ENCODE measurements at places on chromosomes 1 and 21.

GRCh38 chr1:69110851-69111250 lies 456.9 kb upstream of the LRRC7 start:
- DNase-seq = no peak

GRCh38 chr21:41446586-41446985 lies 20.5 kb downstream of the MX1 start:
- DNase-seq = no peak

DNA sequence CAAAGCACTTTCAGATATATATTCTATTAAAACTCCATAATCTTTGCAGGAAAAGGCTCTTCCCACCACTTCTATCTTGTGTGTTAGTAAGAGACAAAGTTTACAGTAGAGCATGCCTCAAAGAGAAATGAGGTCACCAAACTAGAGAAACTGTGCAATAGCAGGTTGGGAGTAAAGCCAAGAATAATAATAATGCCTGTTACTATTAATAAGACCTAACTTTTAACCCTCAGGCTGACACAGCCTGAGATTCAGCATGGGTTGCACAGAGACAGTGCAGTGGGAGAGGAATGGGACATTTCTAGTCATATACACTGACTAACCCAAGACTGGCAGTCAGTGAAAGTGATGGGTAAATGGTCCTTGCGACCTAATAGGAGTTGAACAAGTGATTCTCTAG lies 320.2 kb upstream of the NFIA start:
- no peak for DNase-seq

- no peak for DNase-seq
Measured at GRCh38 chr1:36269408-36269838, 36.7 kb upstream of the SH3D21 start.

DNA sequence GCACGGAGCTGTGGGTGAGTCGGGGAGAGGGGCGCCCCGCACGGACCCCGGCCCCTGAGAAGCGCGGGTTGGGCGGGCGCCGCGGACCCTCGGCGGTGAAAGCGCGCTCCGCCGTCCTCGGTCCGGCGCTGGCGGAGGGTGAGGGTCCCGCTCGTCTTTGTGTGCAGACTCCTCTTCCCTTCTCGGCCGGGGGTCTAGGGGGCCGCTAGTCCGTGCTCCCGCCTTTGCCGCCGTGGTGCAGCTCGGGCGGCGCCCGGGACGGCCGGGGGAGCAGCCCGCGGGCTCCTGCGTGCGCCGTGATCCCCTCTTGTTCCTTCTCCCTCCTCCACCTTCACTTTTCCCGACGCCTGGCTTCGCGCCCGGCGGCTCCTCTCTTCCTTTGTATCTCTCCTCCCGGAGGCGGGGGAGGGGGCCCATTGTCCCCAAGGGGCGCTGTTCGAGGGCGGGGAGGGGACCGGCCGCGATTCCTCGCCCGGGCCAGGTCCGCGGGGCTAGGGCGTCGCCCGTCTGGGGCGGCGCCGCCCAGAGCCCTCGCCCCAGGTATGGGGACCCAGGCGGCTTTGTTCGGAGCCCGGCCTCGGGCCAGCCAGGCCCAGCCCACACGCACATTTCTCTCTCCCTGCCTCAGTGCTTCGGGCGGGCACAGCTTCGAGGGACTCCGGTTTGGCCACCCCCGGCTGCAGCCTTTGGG lies 519 bp downstream of the FNBP1L start:
- no peak for DNase-seq

DNA sequence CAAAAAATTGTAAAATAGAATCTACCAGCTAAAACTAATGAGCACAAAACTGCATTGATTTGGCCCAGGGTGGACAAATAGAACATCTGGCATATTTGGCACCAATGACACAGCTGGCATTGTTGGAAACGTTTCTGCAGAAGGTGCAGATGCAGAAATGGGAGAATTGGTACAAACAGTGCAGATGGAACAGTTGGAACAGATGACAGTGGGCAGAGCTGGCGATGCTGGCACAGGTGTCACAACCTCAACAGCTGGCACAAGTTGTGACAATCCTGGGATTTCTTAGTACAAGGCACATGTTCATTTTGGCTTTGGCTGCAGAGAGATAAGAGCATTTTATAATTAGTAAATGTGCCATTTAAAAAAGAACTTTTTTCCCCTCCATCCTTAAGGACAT lies 91.1 kb upstream of the ZBTB18 start:
- no peak for DNase-seq

DNA sequence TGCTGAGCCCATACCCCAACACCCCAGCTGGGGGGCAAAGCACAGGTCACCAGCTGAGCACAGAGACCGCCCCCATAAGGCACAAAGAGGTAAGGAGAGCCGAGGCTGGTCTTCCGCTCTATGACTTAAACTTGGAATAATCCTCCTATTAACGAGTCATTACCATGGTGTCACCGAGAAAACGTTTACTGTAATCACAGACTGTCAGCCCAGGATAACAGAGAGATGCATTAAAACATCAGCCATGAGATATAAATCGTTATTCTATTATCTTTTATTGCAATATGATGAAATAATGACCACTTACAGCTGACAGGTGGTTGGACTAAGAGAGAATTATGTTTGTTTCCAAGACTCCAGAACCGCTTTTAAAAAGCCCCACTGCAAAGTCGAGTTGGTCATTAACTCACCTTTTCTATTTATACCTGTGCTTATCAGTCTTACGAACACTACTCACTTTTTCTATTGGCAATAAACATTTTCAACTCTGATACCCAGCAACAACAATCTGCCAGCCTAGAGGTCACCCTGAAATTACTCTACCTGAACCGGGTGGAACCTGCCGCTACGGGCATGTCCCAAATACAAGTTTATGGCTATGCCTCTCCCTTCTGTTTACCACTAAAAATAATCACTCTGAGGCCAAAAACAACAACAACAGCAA lies 21.5 kb downstream of the NPHP4 start:
- DNase-seq = no peak

DNA sequence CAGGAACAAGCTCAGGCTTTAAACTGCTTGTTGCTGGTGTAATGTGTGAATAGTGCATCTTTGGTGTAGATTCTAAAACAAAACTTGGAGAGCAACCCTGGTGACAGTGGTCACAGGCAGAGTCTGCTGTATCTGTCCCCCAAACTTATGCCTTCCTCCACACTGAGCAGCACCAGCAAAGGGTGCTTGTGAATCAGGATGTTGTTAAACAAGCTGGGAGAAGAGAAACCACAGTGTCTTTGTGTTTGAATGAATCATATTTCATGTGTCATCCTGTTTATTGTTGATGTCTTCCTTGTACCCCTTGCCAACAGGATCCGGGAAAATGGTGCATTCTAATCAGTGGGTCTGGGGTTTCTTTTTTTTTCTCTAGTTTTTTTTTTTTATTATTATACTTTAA lies 91.9 kb upstream of the COG2 start:
- DNase-seq = no peak

GRCh38 chr1:57461405-57461804 lies 37.5 kb upstream of the DAB1 start:
- no peak for DNase-seq

- DNase-seq = no peak
Measured at GRCh38 chr1:53929246-53929960, 16.1 kb downstream of the IFT25 start.

- DNase-seq = no peak
Measured at GRCh38 chr1:93692026-93692425, 10.4 kb upstream of the BCAR3 start.

DNA sequence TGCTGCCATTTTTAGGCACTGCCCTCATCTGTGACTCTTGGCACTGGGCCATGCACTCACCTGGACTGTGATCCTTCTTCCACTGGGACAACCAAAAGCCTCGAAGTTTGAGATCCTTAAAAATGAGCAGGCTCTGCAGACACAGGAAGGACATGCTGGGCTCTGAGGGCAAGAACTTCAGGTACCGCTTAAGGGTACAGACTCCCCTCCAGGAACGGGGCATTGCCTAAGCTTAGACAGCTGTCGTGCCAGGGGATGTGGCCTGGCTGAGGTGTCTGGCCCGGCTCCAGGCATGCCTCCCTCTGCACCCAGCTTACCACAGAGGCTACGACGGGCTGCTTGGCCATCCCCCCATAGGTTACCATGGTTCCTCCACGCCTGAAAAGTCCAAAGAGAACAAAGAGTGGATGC lies 14.2 kb upstream of the SRSF4 start:
- no peak for DNase-seq

GRCh38 chr1:214957330-214958137 lies 125.0 kb upstream of the KCNK2 start:
- no peak for DNase-seq

GRCh38 chr1:160643138-160643537 lies 3.7 kb downstream of the SLAMF1 start:
- no peak for DNase-seq

- DNase-seq = no peak
Measured at GRCh38 chr1:228017356-228018124, 10.7 kb downstream of the WNT3A start.

DNA sequence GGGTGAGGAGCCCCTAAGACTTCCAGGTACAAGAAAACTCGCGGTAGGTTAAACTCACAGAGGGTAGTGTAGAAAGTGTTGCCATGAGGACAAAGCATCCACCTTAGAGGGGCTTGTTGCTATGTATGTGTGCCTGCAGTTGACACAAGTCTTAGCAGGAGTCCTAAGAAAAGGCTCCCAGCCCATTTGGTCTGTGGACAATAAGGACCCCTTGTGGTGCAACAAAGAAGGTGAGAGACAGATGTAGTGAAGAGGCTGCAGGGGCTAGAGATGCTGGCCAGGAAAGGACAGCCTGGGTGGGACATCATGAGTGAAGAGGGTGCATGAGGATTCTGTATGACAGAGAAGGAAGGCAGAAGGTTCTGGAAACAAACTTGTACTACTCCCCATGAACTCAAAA lies 36.3 kb upstream of the IL10 start:
- no peak for DNase-seq

DNA sequence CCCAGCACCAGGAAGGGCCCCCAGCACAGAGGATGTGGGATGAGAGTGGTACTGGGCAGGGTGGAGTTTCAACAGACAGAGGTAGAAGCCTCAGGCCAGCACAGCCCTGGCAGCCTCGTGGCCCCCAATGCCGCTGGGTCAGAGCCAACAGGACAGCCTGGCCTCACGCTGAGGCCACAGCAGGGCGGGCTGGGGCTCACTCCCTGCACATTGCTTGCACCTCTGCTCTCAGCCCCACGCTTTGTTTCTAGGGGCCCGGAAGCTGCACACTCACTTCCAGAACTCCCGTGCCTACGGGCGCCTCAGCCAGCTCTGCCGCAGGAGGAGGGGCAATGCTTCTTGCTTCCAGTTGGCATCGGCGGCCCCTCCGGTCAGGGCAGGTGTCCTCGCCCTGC lies 72.9 kb downstream of the SIK1 start:
- DNase-seq = no peak

DNA sequence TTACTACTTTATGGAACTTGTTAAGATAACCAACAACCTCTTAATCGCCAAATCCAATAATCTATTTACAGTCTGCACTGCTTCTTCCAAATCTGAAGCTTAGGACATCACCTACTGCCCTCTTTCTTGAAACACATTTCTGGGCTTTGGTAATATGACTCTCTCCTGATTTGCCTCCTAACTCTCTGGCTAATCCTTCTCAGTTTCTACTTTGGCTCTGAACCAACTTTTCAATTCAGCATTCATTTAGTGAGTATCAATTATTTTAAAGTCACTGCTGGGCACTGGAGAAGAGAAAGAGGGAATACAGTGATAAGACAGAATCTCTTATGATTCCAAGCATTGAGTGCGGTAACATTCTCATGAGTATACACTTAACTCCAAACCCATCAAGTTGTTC lies 275.0 kb downstream of the AKT3 start:
- DNase-seq = no peak

GRCh38 chr1:248688527-248689298 lies 13.9 kb downstream of the OR14I1 start:
- DNase-seq = no peak

DNA sequence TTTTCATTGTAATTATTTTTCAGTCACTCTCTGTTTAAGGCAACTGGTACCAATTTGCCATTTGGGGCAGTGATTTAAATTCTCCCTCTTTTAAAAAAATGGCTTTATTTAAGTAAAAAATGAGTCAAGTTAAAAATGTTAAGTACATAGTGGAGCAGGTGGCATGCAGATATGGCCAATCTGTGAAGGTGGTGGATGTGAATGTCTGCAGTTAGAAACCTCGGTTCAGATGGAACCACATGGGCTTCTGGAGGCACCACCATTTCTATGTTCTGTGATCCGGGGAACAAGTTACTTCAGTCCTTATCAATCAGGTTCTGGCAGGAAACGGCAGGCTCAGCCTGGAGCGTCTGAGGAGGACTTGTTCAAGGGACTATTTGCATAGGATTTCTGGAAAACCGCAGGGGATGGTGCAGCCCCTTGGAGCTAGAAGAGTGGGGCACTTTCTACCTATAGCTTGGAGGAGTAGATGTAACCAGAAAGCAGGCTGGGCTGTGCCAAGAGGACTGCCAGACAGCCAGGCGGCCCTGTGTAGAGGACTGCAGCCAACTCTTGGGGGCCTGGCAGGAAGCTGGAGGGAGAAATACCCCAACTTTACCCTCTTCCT lies 12.3 kb downstream of the IGSF21 start:
- no peak for DNase-seq

DNA sequence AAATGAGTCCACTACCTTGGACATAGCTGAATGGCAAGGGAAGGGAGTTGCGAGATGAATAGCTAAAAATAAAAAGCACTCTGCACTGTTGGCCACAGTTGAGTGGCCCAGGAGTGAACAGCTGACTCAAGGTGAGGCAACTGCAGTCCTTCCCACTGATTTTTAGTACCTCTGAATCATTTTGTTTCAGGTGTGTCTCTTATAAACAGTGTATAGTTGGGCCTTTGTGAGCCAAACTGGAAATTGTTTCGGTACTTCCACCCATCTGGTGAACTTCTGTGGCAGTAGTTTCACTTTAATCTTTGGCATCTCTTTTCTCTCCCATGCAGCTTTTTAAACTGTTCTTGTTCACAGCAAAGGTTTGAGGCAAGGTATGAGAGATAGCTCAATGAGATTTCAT lies 122.7 kb downstream of the VAV3 start:
- DNase-seq = no peak

DNA sequence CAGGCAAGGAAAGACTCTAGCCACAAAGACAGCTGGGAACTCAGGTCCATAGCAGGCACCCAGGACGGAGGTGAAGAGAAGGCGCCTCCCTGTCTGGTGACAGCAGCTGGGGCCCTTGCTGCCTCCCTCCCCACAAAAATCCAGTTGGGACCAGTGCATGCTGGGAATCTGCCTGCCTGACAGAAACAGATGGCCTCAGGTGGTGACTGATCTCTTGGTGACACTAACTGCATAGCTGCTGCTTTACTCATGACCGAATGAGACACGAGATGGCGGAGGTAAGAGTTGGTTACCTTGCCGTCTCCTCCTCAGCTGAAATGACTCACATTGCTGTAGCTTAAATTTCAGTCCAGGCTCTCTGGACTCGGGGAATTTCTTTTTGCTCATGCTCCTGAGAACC lies 130.3 kb downstream of the FGGY start:
- DNase-seq = no peak

DNA sequence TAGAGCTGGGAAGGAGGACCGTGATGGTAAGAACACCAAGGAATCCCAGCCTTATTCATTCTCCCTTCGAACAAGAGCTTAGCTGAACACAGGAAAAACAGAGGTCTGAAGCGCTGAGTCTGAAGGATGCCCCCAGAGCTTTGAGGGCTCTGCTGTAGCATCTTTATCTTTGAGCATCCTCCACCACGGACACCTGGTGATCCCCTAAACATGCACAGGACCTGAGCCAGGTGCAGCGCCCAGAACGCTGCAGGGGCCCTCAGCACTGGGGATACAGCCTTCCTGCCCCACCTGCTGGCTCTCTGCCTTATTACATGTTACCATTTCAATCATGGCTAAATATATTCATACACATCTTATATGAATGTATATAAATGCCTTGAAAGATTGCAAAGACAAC lies 7.7 kb upstream of the GPATCH4 start:
- no peak for DNase-seq
